Cortex of kidney (tissue), 1 donor: ENCODE measurements at places on chromosomes 12 and 14.

- no peak for DNase-seq
Observed at GRCh38 chr12:108699955-108700563, 31.3 kb downstream of the CORO1C start.

- DNase-seq: no peak
Observed at GRCh38 chr12:46660276-46660675, 165.5 kb downstream of the SLC38A4 start.

GRCh38 chr12:121223292-121224285, 13.7 kb downstream of the P2RX4 start:
- DNase-seq: no peak

- DNase-seq: no peak
Observed at GRCh38 chr12:90851800-90852718, 102.9 kb downstream of the CCER1 start.

DNA sequence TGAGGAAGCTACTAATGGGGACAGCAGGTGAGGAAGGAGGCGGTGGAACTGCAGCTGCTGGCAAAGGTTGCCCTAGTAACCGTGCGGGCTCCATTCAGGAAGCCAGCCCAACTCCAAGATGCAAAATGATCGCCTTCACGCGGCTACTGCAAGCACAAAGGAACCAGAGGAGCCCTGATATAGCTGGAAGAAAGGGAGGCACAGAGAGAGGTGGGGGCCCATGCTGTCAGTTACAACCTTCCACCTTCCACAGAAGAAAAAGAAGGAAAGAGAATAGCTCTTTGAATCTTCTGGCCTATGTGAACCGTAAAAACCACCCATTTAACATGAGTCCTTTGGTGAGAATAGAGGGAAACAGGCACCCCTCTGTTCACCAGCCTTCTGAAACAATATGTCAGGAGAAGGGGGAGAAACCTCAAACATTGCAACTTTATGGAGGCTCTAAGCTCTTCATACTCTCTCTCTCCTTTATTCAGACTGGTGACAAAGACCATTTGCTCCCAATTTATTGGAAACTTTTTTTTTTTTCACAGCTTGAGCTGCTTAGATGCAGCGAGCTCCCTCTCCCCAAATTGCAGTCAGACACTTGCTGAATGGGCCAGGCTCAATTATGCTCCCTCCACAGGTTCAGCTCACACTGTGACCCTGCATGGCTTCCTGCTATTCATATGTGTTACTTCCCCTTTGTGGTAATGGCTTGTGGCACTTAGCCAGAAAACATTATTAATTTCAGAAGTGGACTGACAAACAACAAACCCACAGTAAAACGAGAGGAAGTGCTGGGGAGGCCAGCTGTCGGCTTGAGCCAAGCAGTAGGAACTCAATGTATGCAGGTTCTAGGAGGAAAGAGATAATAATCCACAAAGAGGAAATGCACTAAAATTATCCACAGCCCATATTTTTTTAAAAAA, 6.2 kb downstream of the DUSP6 start:
- no peak for DNase-seq

DNA sequence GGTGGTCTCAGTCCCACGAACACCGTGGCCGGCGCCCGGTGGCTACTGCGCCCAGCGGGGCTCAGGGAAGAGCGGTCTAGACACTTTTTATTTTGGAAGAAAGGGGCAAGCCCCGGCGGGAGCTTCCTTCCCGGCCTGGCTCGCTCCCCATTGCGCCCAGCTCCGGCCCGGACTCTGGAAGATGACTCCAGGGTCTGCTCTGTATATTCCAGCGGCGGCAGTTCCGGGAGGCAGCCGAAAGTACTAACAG, 225.1 kb upstream of the CRY1 start:
- no peak for DNase-seq

DNA sequence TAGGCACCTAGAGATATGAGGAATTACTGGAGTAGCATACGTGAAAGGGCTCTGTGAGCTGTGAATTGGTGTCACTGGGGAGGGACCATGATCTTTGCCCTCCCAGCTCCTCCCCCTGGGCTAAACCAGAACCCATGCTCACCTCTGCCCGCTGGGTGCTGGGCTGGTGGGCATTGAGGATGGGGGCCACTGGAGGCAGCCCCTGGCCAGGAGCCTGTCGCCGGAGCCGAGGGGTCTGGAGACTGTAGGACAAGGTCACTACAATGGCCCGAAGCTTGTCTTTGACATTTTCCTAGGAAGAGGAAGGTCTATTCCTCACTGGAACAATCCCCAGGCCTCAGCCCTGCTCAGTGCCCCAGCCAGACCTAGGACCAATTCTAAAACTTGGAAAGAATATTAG, 11.6 kb downstream of the ITGA7 start:
- DNase-seq: no peak

DNA sequence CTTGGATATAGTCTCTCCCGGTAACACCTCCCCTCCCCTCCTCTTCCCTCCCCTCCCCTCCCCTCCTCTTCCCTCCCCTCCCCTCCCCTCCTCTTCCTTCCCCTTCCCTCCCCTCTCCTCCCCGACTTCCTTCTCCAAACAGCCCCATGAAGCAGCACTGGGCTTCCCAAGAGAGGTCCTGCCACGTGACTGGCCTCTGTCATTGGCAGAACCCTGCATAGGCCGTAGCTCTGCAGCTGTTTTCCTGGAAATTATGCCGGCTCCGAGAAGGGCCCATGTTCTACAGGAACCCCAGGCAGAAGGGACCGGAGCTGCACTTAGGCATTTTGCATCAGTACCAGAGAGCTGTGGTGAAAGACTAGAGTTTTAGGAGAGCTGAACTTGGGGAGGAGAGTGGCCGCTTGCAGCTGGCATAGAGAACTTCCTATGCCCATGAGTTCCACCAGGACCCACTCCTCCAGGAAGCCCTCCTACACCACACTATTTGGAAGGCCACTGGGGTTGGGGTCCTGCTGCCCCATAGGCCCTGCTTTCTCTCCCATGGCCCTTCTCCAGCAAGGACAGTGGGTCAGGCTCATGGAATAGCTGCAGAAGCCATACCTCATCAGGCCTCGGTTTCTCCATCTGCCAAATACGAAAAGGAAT, 5.1 kb upstream of the TNFAIP2 start:
- no peak for DNase-seq

- no peak for DNase-seq
Observed at GRCh38 chr14:62505045-62505444, 540.2 kb downstream of the KCNH5 start.

DNA sequence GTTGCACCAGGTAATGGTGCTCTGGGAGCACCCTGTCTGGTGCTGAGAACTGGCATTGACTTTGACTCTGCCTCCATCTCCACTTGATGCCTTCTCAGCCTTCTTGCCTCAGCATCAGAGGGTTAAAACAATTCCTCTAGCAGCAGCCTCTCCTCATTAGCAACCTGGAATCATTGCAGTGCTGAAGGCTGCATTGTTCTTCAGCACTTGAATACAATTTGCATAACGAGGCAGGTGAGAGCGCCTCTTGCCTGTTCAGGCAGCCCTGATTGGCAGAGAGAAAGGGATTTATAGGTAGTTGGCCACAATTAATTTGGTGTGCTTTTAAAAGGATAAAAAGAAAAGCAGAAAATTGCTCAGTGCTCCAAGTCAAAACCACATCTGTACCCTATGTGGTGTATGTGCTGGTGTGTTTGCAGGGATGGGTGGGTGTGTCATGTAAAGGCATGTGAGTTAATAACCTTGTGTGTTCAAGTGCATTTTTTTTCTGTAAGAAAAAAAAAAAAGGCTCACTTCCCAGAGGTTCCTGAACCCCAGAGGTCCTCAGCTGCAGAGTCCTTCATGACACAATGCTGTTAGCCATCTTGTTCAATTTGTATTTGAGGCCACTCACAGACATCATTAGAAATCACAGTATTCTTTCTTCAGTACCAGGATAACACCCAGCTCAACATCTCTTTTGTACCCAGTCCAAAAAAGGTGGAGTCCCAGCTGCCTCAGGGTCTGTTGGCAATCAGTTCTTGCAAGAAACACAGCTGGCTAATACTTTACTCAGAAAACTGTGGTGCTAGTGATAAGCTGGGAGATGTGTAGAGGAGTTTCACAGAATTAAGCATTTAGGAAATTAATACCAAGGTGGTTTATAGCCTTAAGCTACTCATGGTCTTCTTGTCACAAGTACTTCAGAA, 385.6 kb downstream of the GRIN2B start:
- no peak for DNase-seq

GRCh38 chr14:33271216-33271615, 332.5 kb downstream of the NPAS3 start:
- DNase-seq: no peak

GRCh38 chr14:101353422-101353821, 207.9 kb upstream of the DIO3 start:
- no peak for DNase-seq

DNA sequence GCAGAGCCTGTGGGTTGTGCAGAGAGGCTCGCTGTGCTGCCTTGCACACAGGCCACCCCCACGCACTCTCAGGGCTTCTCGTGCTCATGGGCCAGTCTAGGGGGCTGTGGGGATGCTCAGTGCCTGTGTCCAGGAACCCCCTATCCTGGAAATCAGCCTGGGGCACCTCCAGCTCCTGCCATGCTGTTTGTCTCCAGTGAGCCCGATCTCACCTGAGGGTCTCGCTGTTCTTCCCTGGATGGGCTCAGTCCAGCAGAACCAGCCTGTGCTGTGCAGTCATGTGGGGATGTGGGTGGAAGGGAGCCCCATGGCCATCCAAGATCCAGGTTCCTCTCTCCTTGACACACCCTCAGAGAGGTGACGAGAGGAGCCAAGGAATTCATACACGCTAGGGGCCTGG, 26.7 kb downstream of the SERPINA1 start:
- DNase-seq: no peak

- no peak for DNase-seq
Observed at GRCh38 chr12:30908722-30909348, 17.7 kb upstream of the TSPAN11 start.

DNA sequence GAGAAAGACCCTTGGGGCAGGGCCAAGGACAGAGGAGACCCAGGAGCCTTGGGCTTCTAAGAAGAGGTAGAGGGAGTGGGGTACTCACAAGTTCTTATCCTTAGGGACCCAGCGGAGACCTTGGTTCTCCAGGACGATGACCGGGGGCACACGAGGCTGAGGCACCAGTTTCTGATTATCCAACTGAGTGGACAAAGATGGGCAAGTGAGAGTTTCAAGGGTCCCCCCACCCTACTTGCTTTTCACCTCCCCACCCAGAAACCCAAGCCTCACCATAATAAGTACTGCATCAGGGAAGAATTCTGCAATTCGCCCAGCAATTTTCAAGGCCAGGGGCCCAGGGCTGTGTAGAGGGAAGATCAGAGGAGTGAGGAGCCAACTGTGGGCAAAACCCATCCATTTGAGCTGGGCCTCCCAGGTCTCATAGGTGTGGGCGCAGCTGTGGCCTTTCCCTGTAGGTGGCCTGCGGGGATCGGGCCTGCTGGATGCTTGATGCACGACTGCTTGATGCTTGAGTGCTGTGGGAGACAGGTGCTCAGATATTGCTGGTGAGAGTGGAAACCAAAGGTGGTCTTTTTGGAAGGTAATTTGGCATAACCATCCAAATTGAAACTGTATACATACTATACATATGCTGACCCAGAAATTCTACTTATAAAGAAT, 2.0 kb downstream of the EMC9 start:
- no peak for DNase-seq

GRCh38 chr12:109329686-109330085, 18.0 kb upstream of the MYO1H start:
- no peak for DNase-seq

DNA sequence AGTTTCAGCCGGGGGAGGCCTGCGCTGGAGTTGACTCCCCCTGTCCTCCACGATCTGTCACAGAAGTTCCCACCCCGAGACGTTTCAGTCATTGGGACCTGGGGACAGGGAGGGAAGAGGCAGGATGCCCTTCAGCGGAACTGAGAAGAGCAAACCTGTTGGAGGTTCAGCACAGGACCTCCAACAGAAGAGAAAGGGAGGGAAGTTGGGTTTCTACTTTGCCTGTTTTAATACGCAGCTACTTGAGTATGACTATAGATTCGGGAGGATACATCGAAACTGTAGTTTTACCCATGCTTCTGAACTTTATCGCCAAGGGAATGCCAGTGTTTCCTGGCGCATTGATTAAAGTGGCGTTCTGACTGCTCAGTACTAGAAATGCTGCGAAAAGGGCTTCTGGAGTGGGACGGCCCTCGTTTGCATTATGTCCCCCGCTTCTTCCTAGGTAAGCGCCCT, 2.3 kb upstream of the DUSP6 start:
- DNase-seq: no peak

DNA sequence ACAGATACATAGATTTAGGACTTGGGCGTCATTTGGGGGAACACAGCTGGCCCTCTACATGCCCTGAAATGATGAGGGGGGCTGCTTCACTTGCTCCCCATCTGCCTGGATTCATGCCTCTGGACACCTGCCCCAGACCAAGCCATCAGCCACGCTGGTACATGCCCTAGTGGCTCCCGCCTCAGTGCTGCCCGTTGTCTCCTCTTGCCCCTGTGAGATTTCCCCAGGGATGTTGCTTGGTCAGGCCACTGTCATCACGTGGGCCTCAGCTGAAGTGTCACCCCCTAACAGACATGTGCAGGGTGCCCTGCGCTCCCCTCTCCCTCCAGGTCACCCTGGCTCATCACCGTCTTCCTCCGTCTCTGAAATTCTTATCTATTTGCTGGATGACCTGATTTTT, 157.5 kb downstream of the PIWIL1 start:
- DNase-seq: no peak

- DNase-seq: no peak
Observed at GRCh38 chr14:88209273-88209672, 113.8 kb downstream of the KCNK10 start.

DNA sequence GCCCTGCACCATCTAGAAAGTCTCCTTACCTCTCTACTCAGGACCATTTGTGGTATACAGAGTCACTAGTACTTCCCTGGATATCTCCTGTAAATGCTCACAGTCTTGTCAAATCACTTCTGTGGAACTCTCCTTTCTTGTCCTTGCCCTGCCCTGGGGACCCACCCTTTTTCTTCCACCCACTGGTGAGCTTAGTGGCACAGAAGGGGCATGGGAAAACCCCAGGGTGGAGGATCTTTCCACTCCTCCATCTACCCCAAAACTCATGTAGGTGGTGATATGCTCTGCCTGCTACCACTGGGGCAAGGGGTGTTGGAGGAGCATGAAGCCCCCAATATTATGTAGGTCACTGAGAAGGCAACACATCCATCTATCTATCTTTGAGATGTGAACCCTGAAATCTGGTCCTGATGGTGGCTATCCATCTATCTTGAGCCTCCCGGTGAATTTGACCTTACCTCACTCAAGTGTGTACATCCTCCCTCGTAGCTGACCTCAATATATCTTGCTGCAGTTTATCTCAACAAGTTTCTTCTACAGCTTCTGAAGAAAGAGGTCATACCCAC, 943 bp downstream of the TESPA1 start:
- DNase-seq: no peak

DNA sequence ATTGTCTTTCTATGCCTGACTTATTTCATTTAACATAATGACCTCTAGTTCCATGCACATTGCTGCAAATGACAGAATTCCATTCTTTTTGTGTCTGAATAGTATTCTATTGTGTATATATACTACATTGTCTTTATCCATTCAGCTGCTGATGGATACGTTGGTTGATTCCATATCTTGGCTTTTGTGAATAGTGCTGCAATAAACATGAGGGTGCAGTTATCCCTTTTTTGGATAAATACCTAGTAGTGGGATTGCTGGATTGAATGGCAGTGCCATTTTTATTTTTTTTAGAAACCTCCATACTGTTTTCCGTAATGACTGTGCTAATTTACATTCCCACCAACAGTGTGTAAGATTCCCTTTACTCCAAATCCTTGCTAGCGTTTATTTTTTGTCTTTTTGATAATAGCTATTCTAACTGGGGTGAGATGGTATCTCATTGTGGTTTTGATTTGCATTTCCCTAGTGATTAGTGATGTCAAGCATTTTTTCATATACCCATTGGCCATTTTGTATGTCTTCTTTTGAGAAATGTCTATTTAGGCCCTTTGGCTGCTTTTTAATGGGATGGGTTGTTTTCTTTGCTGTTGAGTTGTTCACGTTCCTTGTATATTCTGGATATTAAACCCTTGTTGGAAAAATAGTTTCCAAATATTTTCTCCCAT, 2.3 kb downstream of the OAS2 start:
- DNase-seq: no peak
